ENCODE measurements at places on chromosomes 6 and 20.

DNA sequence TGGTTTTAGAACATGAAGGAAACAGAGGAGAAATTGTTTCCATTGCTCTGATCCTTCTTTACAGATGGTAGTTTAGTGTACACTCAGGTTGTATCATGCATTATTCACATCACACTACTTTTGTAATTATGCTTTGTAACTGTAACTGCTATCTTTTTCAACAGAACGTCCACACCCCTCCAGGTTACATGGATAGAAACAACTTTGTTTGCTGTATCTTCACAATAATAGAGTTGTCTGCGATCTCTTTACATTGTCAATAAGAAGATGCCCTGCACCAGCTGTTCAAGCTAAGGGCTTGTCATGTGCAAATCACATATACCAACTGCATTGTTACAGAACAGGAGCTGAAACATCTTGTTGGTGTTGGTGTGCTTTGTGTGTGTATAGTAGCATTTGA is 67.9 kb upstream of the MAP7 start:
- no peak for DNase-seq

DNA sequence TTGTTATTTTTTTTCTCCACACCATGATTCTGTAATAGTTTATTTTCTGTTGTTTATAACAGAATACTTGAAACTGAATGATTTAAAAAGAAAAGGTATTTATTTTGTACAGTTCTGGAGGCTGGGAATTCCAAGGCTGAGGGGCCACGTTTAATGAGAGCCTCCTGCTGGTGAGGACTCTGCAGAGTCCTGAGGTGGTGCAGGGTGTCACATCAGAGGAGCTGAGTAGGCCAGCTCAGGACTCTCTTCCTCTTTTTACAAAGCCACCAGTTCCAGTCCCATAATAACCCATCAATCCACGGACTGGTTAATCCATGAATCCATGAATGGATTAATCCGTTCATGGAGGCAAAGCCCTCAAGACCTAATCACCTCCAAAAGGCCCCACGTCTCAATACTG is 71.6 kb downstream of the TFAP2A start:
- DNase-seq = no peak

DNA sequence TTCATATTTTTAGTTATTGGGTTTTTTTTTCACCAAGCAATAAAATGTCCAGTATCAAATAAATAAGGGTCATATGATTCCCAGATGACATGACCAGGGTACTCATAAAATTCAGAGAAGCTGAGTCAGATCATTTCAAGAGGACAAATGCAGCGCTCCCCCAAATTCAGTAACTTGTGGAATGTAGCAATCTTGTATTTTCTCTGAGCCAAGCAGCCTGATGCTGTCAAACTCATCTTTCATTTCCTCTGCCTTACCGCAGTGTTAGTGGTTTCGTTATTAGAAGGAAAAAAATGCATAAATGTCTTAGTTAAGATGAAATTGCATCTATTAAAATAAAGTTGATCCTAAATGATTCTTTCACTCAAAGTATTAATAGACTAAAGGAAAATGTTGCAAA is 57.8 kb upstream of the EDN1 start:
- DNase-seq = no peak

- DNase-seq = no peak
These were observed 394.4 kb upstream of the NRSN1 start for GRCh38 chr6:23731609-23732008.

GRCh38 chr6:7033202-7033601 is 74.6 kb upstream of the RREB1 start:
- DNase-seq = no peak

DNA sequence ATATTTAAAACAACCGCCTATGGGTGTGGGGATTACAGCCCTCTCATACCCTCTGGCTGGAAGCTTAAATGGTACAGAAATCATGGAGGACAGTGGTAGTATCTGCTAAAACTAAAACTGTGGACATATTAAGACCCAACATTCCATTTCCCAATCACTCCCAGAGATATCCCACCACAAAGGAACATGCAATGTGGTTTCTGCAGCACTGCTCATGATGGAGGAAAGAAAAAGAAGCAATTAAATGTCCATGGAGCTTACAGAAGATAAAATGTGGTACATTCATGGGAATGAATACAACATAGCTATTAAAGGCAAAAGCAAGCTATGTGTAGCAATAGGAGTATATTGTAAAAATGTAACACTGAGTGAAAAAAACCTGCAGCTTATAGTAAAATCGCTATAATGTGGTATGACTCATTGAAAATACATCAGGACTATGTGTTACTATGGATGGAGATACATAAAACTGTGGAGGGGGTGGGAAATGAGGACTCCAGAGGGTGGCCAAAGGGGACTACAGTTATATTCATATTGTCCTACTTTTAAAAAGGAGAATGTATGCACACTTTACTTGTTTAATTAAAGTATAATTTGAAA is 22.9 kb upstream of the NNAT start:
- no peak for DNase-seq

GRCh38 chr6:42729731-42730130 is 7.3 kb upstream of the PRPH2 start:
- no peak for DNase-seq

- no peak for DNase-seq
These were observed 28.6 kb downstream of the DDX27 start for GRCh38 chr20:49247792-49248191.

DNA sequence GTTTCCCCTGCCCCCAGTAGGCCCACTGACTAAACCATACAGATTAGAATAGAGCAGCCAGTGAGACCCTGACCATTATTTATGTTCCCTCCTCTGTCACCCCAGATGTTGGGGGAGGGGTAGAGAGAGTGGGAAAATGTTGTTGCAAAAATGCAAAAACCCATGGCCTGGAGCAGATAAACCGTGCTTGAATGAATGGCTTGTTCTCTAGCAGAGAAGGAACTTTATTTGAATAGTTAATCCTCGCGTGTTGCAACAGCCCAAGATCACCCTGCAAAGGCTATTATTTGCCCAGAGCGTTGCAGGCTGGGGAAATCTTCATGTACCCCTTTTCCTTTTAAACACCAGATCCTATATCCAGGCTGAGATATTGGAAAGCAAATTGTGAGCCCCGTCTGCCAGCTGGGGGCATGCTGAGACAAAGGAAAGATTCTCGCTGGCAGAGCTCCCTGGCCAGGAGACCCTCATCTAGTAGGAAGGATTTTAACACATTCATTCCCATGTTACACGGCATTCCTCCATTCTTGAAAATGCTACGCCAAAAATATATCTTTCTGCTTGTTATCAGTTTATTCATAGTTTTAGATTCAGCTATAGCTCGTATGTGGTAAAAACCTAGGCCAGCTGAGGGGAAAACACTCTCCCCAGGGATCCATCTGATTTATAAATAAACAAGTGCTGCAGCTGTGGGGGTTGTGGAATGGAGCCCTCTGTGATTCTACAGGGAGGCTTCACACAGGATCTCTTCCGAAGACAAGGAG is 53.0 kb downstream of the LINC00237 start:
- peak; percentile 78 for DNase-seq

GRCh38 chr20:19628570-19629134 is 129.4 kb upstream of the RIN2 start:
- DNase-seq = peak; percentile 74

- no peak for DNase-seq
These were observed 78.1 kb downstream of the PRDM1 start for GRCh38 chr6:106163966-106164877.

- DNase-seq = no peak
These were observed 86.6 kb upstream of the RPS6KA2 start for GRCh38 chr6:166713434-166714186.

GRCh38 chr6:138211601-138212000 is 6.7 kb downstream of the PBOV1 start:
- DNase-seq = no peak

DNA sequence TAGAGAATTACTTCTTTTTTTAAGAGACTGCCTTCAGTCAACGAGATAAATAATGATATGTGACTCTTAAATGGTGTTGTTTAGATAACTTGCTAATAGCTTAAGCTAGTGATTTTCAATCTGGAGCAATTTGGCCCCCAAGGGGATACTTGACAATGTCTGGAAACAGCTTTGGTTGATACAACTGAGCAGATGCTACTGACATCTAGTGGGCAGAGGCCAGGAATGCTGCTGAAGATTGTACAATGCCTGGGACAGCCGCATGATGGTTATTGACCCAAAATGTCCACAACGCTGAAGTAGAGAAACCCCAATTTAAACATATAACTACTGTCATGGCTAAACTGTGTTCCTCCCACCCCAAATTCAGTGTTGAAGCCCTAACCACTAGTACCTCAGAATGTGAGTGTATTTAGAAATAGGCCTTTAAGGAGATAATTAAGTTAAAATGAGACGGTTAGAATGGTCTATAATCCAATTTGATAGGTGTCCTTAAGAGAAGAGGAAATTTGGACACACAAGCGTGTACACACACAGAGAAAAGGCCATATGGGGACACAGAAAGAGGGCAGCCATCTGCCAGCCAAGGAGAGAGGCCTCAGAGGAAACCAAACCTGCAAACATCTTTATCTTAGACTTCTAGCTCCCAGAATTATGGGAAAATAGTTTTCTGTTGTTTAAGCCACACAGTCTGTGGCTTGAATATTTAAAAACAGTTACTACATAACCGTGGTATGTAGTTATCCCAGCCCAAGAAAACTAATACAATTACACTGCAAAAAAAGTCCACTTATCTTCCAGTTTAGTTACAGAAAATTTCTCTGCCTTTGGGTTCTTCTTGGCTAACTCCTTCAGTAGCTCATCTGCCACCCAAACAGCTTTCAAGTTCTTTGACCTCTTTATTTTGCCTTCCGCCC is 22.2 kb downstream of the RWDD2A start:
- DNase-seq = peak; percentile 24

- no peak for DNase-seq
These were observed 103.1 kb upstream of the MRPS10 start for GRCh38 chr6:42320762-42321161.

- DNase-seq = no peak
These were observed 272.5 kb upstream of the CDYL start for GRCh38 chr6:4503700-4504099.

- no peak for DNase-seq
These were observed 62.6 kb downstream of the GINS1 start for GRCh38 chr20:25470045-25470444.

DNA sequence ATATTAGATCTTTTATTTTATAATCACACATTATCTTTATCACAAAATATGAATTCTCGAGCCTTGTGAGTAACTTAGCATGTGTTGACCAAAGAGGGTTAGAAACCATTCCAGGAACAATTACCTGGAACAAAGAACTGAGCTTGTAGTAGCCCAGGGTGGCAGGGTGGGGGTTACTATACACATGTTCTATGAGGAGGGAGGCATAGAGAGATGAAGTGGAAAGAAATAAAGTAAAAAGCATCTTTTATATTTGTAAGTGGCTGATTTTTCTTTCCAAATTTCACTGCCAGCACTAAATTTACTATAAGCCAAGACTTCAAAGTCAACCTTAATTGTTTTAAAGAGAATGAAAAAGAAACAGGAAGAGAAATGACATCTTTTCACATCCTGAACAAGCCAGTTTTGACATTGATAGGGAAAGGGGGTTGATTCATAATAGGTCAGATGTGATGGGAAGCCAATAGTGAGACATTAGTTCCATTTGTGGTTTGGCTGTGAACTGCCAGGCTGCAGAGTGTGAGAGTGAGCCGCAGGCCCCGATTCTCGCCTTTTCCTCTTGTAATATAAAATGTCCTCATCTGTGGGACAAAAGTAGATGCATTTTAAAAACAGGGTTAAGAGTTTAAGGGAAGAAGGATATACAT is 52.7 kb upstream of the MYB start:
- DNase-seq = no peak

- DNase-seq = no peak
These were observed 109.0 kb downstream of the RIN2 start for GRCh38 chr20:19867074-19867473.

GRCh38 chr6:125379174-125379573 is 77.4 kb upstream of the HDDC2 start:
- DNase-seq = no peak

GRCh38 chr20:32184961-32185603 is 22.5 kb downstream of the PLAGL2 start:
- DNase-seq = no peak

- no peak for DNase-seq
These were observed at the start of gene VIP for GRCh38 chr6:152750694-152751093. VIP (plus strand) TSS chr6:152750797; CDS start chr6:152752178, 1,381 bp downstream.
